ENCODE measurements at places on chromosomes 3 and 15.

DNA sequence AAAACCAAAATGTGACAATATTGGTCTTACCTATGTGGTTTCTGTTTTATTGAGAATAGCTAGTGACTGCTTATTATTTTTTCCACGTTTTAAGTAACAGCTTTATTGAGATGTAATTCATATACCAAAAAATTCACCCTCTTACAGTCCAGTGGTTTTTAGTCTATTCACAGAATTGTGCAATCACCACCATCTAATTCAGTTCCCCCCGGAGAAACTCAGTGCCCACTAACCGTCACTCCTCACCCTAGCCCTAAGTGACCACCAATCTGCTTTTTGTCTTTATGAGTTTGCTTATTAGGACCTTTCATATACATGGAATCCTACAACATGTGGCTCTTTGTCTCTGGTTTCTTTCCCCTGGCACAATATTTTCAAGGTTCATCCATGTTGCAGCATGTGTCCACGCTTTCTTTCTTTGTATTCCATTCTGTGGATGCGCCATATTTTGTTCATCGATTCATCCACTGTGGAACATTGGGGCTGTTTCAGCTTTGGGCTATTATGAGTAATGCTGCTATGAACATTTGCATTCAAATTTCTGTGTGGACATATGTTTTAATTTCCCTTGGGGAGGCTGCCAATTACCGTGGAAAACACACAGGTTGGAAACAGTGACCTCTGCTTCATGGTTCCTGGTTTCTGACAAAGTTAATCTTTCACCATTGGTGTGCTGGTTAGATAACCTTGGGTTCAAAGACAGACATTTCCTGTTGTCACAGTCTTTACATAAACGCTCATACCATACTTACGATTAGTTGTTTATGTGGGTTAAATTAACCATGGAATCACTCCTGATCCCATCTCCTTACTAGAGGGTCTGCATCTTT lies 3.2 kb upstream of the BCL2L10 start:
- no peaks in the 10 kb centered on the region for H3K36me3 ChIP-seq
- no peak overlapping the region for H3K27ac ChIP-seq
- H3K4me3 ChIP-seq, result no peak overlapping the region
- DNase-seq, result no peak
- H3K27me3 ChIP-seq, result peaks cover 6% of the 10 kb centered on the region
- peaks cover 3% of the 10 kb centered on the region for H3K4me1 ChIP-seq

- H3K4me1 ChIP-seq, result no peaks in the 10 kb centered on the region
- no peak for DNase-seq
- no peaks in the 10 kb centered on the region for H3K27me3 ChIP-seq
- H3K4me3 ChIP-seq, result no peak overlapping the region
These were observed 91.2 kb downstream of the CACNA1D start for GRCh38 chr3:53585627-53586026.

DNA sequence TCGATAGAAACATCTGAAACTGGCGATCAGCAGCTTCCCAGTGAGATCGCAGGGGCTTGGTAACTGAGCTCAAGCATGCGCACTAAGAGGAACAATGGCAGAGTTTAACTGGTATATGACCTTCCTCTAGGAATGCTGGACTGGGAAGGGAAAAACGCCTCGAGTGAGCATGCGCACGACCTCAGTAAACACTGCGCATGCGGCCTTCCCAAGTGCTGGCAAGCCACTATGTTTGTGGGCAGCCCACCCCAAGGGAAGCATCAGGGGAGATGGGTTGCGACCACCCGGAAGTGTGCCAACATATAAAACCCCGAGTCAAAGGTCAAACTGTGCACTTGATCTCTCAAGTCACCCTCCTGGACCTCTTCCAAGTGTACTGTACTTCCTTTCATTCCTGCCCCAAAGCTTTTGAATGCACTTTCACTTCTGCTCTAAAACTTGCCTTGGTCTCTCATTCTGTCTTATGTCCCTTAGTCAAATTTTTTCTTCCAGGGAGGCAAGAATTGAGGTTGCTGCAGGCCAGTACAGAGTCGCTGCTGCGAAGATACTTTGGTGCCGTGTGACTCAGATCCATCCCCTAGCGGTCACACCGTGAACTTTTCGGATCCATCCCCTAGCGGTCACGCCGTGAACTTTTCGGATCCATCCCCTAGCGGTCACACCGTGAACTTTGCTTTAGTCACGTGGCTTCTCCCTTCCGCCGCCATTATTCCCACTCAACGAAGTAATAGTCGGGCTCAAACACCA lies 243.3 kb downstream of the FAM43A start:
- no peak overlapping the region for H3K4me3 ChIP-seq
- no peak overlapping the region for H3K27ac ChIP-seq
- peaks cover 23% of the 10 kb centered on the region for H3K27me3 ChIP-seq
- peaks cover 9% of the 10 kb centered on the region for H3K36me3 ChIP-seq
- H3K4me1 ChIP-seq, result peaks cover 10% of the 10 kb centered on the region
- no peak for DNase-seq

DNA sequence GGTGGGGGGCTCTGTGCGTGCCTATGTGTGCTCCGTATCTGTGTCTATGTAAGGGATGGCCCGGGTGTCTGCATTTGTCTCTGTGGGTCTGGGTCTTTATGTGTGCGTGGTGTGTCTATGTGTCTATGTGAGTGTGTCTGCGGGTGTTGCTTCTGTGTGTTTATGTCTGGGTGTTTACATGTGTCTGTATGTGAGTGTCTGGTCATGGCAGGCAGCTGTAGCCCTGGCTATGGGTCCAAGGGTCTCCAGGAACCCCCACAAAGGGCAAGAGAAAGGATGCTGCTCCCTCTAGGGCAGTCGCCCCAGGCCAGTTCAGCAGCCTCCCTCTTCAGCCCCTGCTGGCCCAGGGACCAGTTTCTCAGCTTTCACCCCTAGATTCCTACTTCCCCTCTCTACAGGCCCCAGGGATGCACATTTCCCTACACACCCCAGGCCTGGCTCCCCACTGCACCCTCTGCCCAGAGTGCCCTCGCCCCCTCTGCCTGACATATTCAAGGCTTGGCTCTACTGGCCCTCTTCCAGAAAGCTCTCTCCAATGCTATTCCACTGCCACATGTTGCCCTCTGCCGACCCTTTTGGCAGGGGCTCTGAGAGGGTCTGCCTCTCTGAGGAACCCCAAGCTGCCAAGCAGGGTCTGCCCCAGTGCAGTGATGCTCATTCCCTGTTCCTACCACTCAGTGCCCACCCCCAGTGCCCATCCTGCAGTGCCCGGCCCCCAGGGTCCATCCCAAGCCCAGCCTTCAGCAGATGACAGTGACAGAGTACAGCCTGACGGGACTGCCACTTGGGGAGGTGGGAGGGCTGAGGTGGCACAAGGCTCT lies 1.0 kb upstream of the MYL3 start:
- no peak for DNase-seq
- H3K27me3 ChIP-seq, result peaks cover 12% of the 10 kb centered on the region
- H3K36me3 ChIP-seq, result no peaks in the 10 kb centered on the region
- H3K4me3 ChIP-seq, result no peak overlapping the region
- H3K4me1 ChIP-seq, result no peaks in the 10 kb centered on the region

All from naive B cell (primary cell).